ENCODE measurements at places on chromosomes 16 and 17.
A peak's percentile ranks its signal among the peaks of the same experiment; 100 is the strongest.

- DNase-seq = no peak
Measured at GRCh38 chr17:61458000-61458399, 5.8 kb downstream of the TBX4 start.

- DNase-seq = no peak
Measured at GRCh38 chr17:351875-352420, 659 bp downstream of the RPH3AL start.

DNA sequence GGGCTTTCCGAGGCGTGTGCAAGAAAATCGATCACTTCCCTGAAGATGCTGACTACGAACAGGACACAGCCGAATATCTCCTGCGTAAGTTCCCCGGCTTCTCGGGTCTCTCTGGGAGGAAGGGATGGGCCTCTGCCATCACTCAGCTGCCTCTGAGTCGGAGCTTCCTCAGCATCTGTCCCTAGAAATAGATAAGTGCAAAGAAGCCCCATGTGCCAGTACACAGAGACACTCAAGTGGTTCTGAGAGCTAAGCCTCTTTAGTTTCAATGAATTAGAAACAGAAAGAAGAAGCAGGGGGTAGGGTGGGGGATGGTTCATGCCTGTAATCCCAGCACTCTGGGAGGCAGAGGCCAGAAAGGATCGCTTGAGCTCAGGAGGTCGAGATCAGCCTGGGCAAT is 90.6 kb downstream of the CACNG3 start:
- no peak for DNase-seq

GRCh38 chr16:9780831-9781230 is 401.4 kb downstream of the GRIN2A start:
- DNase-seq = no peak

DNA sequence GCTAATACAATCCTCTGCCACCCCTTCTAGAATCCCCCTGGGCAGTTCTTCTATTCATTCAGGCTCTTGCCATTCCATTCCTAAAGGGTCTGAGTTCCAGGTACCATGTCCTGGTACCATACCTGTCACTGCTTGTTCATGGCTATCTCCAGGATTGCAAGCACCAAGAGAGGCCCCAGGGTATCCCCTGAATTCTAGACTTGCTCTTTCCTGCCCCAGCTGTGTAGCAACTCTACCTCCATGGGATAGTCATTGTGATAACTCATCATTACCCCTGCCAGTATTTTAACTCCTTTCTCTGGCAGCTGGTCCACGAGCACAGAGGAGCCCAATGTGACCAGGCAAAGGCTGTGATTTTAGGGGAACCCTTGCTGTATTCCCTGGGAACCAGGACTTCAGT is 143.7 kb upstream of the CDH5 start:
- no peak for DNase-seq

DNA sequence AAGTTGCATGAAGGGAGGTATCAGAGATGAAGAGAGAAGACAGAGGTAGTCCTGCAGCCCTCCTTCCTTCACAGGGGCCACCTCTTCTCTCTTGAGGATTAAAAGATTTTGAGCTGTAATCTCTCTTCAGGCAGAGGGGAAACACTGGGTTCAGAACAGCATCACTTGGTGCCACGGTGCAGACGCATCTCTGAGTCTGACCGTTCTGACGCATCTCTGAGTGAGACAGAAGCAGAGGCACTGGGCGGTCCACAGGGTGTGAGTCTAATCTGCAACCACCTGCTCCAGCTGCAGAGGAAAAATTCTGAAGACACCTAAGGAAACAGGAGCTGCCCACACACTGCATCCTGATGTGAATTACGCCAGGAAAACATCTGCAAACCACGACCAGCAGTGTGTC is 5.3 kb upstream of the KRT37 start:
- DNase-seq = no peak

DNA sequence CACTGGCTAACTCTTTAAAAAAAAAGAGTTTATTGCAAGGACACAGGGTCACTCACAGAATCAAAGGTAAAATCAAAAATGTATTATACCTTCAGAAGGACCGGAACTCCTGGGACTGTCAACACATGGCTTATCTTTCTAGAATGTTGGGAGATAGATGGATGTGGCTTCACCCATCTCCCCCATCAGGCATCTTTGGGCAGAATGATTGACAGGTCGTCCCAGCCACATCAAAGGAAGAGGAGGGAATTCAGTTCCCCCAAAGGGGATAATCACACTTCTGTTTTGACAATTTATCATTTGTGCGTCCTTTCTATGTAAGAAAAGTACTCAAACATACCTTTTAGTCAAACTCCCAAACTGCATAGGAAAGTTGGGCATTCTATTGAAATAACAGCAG is 228.6 kb upstream of the CDH5 start:
- no peak for DNase-seq

GRCh38 chr16:4859900-4860255 is 12.6 kb downstream of the UBN1 start:
- DNase-seq = no peak

- no peak for DNase-seq
Measured at GRCh38 chr17:21201874-21202273, 12.1 kb downstream of the TMEM11 start.

DNA sequence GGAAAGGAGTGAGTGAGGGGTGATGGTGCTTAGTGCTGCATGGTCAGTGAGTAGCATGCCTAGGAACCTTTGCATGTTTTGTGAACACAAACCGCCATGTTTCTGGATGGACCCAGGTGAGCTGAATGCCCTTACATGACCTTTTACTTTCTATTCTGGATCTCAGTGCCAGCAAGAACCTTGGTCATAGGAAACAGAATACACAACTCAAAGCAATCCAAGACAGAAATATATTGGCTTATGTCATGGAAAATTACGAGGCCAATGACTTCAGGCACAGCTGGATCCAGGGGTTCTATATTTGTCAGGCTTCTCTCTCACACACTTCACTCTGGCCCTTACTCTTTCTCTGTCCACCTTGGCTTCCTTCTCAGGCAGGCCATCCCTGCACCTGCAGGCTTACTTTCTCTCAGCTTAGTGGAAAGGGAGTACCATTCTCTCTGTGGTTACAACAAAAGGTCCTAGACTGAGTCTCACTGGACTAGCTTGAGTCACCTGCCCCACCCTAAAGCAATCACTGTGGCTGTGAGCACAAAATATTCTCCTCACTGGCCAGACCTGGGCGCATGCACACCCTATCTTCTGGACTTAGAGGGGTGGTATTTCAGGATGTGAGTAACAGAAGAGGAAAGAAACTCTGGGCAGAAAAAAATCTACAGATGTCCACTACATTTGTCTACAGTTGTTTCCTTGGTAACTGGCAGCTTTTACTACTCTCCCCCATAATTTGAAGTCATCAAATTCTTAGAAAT is 20.4 kb upstream of the CPNE2 start:
- no peak for DNase-seq

DNA sequence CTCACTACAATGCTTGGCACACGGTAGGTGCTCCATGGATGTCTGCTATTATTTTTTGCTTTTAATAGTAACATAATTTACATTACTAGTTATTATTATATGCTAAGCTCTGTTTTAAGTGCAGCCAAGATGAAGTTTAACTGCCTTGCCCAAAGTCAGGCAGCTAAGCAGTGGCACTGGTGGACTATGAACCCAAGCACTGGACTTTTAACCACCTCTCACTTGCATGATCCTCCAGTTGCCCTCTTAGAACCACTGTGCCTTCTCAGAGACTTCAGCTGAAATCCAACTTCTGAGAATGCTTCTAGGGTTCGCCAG is 1.5 kb upstream of the ZNF207 start:
- DNase-seq = no peak

DNA sequence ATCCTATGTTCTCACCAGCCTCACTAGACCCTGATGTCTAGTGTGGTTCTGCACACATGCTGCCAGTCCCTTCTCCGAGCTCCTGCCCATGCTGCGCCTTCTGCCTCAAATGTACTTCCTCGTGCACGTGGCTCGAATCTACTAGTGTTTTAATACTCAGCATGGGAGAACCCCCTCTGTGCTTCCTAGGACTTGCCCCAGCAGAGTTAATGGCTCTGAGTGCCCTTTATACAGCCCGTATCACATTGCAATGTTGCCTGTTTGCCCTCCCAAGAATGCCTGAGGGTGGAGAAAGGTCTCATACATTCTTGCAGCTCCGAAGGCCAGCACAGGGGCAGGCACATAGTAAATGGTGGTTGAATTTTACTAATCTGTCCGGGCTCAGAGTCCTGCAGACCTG is 190.8 kb upstream of the NLRP1 start:
- DNase-seq = no peak

DNA sequence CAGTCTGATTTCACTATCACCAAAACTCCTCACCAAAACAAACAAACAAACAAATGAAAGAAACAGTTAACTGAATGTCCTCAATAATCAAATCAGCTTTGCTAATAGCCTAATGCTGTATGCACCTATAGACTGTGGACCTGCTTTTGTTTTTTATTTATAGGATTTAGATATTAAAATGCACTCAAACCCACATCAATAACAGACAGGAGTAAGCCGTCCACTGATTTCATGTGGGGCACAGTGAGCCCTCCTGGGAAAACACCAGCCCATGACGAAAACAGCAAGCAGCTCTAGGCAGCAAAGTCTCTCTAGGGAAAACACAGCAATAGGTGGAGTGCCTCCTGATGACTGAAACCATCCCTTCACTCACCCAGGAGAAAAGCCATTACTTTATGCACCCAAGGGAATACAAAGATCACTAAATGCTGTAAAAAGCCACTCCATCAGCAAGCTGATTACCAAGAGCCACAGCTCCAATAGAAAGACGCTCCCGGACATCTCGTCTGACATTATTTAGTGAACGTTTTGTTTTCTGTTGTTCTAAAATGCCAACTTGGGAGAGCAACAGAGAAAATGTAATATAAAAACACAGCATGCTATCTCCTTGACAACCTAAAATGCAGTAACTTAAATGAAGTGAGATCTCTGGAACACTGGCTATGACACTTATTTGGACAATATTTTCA is 47.8 kb downstream of the ANKFY1 start:
- DNase-seq = no peak

DNA sequence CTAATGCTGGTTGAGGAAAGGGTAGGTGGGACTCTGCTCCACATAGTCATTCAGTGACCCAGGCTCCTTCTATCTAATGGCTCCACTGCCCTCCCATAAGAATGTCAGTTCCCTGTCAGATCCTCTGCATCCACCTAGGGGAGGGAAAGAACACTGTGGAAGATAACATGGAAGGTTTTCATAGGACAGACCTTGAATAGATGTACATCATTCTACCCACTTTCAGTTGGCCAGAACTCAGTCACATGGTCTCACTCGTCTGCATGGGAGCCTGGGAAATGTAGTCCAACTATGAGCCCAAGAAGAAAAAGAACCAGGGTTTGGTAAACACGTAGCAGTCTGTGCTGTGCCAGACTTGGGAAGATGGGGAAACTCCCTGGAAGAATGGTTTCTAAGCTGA is 27.1 kb upstream of the SCNN1B start:
- no peak for DNase-seq

DNA sequence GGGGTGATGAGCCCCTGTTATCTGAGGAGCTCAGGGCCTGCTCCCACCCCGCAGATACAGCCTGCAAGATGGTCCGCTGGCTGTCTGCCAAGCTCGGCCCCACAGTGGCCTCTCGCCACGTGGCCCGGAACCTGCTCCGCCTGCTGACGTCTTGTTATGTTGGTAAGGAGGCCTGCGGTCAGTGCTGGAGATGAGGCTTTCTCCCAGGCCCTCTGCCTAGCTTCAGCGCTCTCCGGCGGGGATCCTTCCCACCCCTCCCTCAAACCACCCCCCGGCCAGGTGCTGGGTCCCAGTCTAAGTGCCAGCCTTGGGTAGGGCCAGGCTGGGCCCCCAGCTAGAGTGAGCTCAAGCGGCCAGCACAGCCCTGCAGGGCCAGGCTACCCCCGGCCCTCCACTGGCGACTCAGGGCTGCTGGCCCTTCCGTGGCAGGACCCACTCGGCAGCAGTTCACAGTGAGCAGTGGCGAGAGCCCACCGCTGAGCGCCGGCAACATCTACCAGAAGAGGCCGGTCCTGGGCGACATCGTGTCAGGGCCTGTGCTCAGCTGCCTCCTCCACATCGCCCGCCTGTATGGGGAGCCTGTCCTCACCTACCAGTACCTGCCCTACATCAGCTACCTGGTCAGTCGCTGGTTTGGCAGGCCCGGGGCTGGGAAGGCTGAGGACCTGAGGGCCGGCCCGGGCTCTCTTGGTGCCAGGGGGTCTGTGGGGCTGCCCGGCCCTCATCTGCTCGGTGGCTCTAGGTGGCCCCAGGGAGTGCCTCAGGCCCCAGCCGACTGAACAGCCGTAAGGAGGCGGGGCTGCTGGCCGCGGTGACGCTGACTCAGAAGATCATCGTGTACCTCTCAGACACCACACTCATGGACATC is 6.1 kb downstream of the WDR81 start:
- no peak for DNase-seq

- no peak for DNase-seq
Measured at GRCh38 chr17:78529871-78530670, 47.1 kb downstream of the DNAH17 start.

DNA sequence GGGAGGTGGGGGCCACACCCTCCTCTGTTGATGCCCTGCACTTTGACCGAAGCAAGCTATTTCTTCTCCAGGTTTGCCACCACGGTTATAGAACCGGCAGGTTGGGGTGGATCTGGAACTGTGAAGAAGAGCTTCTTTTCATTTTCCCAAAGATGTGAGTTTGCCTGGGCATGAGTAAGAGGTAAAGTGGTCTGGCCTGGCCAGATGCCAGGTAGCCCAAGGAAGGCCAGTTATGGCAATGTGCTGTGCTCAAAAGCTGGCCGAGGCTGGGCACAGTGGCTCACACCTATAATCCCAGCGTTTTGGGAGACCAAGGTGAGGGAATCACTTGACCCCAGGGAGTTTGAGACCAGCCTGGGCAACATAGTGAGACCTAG is 18.7 kb downstream of the ATP6V0D1 start:
- DNase-seq = no peak

- DNase-seq = no peak
Measured at GRCh38 chr16:66844342-66845079, at the start of gene CA7. CA7 (plus strand) TSS chr16:66844414; CDS start chr16:66844488, 74 bp downstream.

DNA sequence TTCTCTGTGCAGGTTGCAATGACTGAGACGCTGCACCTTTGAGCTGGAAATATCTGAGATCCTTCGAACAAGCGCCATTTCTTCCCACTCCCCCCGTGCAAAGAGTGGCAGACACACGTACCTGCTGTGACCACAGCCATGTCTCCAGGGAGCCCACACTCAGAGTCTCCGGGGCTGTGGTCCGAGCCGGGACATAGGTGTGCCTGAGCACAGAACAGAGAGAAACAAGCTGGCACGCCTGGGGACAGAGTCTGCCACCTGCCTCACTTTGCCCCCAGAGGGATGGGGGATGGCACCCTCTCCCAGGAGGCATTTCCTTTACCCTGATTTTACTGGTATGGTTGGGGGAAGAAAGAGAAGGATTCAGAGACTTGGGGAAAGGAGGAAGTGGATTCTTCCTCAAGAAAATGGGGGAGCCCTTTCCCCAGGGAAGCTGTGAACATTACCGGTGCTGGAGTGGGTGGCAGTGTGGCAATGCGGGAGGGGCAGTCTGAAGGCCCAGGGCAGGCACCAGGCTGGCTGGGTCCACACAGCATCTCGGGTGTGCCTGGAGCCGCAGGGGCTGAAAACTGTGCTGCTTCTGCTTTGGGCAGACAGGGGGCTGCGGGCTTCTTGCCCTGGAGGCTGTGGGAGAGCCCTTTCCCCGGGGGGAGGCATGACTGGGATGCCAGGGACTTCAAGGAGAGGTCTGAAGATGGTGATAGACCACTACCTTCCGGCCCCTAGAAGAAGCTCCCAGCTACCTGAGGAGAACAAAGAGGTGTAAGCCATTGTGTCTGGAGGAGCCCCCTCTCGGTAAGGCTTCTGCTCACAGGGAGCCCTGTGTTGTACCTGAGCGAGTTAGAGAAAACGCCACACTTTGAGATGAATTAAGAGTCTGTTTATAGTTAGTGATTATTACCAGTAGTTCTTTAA is 6.6 kb upstream of the PIK3R6 start:
- DNase-seq = no peak

- peak; percentile 35 for DNase-seq
Measured at GRCh38 chr16:88633684-88634140, 4.7 kb upstream of the IL17C start.
